Effector memory CD4-positive, alpha-beta T cell (primary cell): ENCODE measurements at places on chromosomes 3 and 15.
A peak's percentile ranks its signal among the peaks of the same experiment; 100 is the strongest.

DNA sequence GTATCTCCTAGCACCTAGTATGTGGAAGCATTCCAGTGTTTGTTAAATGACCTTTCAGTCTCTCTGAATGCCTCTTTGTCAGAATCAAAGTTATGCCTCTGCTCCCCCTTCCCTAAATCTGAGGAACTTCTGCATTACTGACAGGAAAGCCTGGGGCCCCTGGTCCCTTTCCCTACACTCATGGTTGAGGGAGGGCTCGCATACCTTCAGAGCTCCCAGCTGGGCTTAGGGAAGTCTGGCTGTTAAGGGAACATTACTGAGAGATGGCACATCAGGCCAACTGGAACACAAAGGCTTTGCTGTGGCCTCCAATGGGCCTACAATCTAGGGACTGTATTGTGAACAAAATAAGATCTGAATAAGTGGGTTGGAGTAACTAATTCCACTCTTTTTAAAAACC, 10.3 kb downstream of the PKM start:
- DNase-seq: no peak
- peak overlapping the region; percentile 49 for H3K27ac ChIP-seq
- H3K4me3 ChIP-seq: no peak overlapping the region
- H3K27me3 ChIP-seq: no peaks in the 10 kb centered on the region
- H3K36me3 ChIP-seq: peaks cover 57% of the 10 kb centered on the region

DNA sequence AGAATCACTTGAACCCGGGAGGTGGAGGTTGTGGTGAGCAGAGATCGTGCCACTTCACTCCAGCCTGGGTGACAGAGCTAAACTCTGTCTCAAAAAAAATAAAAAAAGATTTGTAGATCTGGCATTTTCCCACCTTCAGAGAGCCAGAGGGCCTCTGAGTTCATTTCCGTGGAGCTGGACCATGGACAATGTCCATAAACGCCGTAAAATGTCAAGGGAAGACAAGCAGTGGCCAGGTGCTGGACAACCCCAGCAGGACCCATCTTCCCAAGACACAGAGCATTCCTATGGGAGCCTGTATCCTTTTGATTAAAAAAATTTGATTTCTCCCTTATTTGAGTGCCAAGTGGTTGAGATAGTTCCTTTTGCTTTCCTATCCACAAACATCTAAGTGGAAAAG, 67.4 kb upstream of the NR2E3 start:
- H3K27me3 ChIP-seq: no peaks in the 10 kb centered on the region
- no peak for DNase-seq
- no peak overlapping the region for H3K4me3 ChIP-seq
- H3K36me3 ChIP-seq: no peaks in the 10 kb centered on the region
- no peak overlapping the region for H3K27ac ChIP-seq

GRCh38 chr3:48820612-48821324, 26.9 kb downstream of the PRKAR2A start:
- no peaks in the 10 kb centered on the region for H3K36me3 ChIP-seq
- H3K27me3 ChIP-seq: no peaks in the 10 kb centered on the region
- DNase-seq: no peak
- no peak overlapping the region for H3K27ac ChIP-seq

DNA sequence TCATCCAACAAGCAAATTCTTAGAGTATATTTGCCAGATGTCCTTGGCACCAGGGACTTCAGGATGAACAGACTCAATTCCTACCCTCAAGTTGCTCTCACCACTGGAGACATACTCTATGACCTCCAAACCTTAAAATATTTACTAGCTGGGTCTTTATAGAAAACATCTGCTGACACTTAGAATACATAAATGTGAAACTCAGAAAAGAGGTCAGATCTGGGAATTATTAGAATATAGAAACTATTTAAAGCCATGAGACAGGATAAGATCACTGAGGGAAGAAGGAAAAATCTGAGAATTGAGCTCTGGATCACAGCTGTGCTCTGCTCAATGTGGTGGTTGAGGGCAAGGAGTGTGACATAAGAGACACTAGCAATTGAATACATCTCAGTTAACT, 695.4 kb upstream of the UBE2E2 start:
- no peaks in the 10 kb centered on the region for H3K36me3 ChIP-seq
- no peak overlapping the region for H3K4me3 ChIP-seq
- no peaks in the 10 kb centered on the region for H3K27me3 ChIP-seq
- no peaks in the 10 kb centered on the region for H3K4me1 ChIP-seq
- DNase-seq: no peak

- no peak for DNase-seq
- H3K4me3 ChIP-seq: no peak overlapping the region
- H3K36me3 ChIP-seq: no peaks in the 10 kb centered on the region
- H3K4me1 ChIP-seq: no peaks in the 10 kb centered on the region
Observed at GRCh38 chr3:161875483-161875882, 378.9 kb downstream of the OTOL1 start.

DNA sequence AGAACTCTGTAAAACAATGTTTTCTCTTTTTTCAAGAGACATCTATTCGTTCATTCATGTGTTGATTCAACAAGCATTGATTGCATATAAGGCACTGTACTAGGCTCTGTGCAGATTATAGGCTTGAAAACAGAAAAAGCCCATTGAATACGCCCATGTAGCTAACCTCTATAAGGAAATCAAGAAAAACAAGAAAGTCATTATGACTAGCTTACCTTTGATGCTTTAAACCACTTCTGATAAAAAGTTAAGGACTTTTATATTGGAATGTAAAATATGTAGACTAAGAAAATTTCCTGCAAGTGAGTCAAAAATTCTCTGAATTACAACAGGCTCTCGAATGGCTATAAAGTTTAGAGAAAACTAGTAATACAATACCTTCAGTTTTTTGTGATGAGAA, 92.5 kb downstream of the BDH1 start:
- DNase-seq: no peak
- H3K4me3 ChIP-seq: no peak overlapping the region

GRCh38 chr3:179450261-179450701, 989 bp downstream of the GNB4 start:
- H3K27me3 ChIP-seq: peaks cover 23% of the 10 kb centered on the region
- no peak overlapping the region for H3K27ac ChIP-seq
- peak overlapping the region; percentile 58 for H3K4me3 ChIP-seq
- DNase-seq: no peak
- H3K36me3 ChIP-seq: no peaks in the 10 kb centered on the region

- no peaks in the 10 kb centered on the region for H3K36me3 ChIP-seq
- H3K4me3 ChIP-seq: no peak overlapping the region
- H3K27ac ChIP-seq: no peak overlapping the region
- no peaks in the 10 kb centered on the region for H3K27me3 ChIP-seq
- no peak for DNase-seq
Observed at GRCh38 chr3:37491776-37492175, 317.4 kb upstream of the LRRFIP2 start.

- DNase-seq: no peak
- no peaks in the 10 kb centered on the region for H3K36me3 ChIP-seq
- no peaks in the 10 kb centered on the region for H3K27me3 ChIP-seq
- H3K4me1 ChIP-seq: no peaks in the 10 kb centered on the region
- no peak overlapping the region for H3K27ac ChIP-seq
- no peak overlapping the region for H3K4me3 ChIP-seq
Observed at GRCh38 chr3:186075489-186075888, 33.4 kb downstream of the ETV5 start.

GRCh38 chr3:173399044-173399443, 1.5 kb downstream of the NLGN1 start:
- no peak for DNase-seq
- H3K36me3 ChIP-seq: no peaks in the 10 kb centered on the region
- H3K27ac ChIP-seq: no peak overlapping the region

DNA sequence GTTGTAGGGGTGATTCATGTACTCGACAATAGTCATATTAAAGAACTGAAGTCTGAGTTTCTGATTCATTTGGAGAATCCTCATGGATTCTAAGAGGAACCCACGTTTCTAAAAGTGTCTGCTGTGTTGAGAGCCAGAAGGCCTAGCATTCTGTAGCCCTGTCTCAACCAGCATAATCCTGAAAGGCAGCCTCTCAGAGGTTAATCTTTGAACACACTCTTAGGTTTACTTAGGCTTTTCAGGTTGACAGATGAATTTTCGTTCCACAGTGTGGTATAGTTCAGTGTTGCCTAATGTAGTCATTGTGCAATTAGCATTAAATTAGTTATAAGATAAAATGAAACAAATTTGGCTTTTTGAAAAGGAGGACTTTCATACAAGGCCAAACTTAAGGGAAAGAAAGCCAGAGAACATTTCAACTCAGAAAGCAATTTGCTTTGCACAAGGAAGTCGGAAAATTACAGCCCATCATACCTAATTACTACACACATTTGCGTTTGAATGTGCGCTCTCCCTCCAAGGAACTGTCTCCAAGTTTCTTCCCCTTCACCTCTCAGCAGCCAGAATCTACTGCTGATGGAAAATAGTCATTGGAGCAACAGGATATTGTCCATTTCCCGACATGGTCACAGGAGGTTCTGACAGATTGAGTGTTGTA, 42.0 kb downstream of the AGBL1 start:
- no peaks in the 10 kb centered on the region for H3K4me1 ChIP-seq
- no peak overlapping the region for H3K27ac ChIP-seq
- no peak for DNase-seq
- no peak overlapping the region for H3K4me3 ChIP-seq
- no peaks in the 10 kb centered on the region for H3K36me3 ChIP-seq
- no peaks in the 10 kb centered on the region for H3K27me3 ChIP-seq

GRCh38 chr3:99586701-99587100, 51.7 kb upstream of the COL8A1 start:
- no peaks in the 10 kb centered on the region for H3K4me1 ChIP-seq
- DNase-seq: no peak
- H3K4me3 ChIP-seq: no peak overlapping the region
- no peaks in the 10 kb centered on the region for H3K27me3 ChIP-seq
- no peak overlapping the region for H3K27ac ChIP-seq

- no peak overlapping the region for H3K27ac ChIP-seq
- peaks cover 14% of the 10 kb centered on the region for H3K36me3 ChIP-seq
- H3K27me3 ChIP-seq: no peaks in the 10 kb centered on the region
- no peaks in the 10 kb centered on the region for H3K4me1 ChIP-seq
- no peak overlapping the region for H3K4me3 ChIP-seq
- DNase-seq: no peak
Observed at GRCh38 chr15:48989170-48989569, 25.5 kb upstream of the SHC4 start.

GRCh38 chr3:155519078-155519477, 225.6 kb upstream of the STRIT1 start:
- no peak overlapping the region for H3K4me3 ChIP-seq
- no peaks in the 10 kb centered on the region for H3K4me1 ChIP-seq
- no peak overlapping the region for H3K27ac ChIP-seq
- no peaks in the 10 kb centered on the region for H3K36me3 ChIP-seq
- no peak for DNase-seq
